ENCODE measurements at places on chromosomes 16 and 17.

DNA sequence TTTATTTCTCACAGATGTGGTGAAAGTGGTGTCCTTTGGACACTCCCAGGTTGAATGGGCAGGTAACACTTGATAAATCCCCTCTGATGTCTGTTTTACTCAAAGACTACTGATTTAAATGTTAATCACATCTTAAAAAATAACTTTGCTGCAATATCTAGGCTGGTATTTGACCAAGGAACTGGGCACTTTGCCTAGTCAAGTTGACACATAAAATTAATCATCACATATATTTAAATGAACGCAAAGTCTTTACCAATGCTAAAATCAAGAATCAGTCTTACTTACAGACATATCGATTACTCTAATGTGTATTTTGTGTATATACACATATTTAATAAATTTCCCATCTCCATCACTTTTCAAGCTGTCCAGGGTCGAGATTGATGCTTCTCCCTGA is 7.0 kb downstream of the MT2A start:
- DNase-seq, result no peak

- DNase-seq, result no peak
Observed at GRCh38 chr17:78728495-78728894, 53.6 kb downstream of the CYTH1 start.

- DNase-seq, result peak; percentile 52
Observed at GRCh38 chr17:7437950-7438614, 1.2 kb upstream of the FGF11 start.

- no peak for DNase-seq
Observed at GRCh38 chr17:31843070-31843745, 15.8 kb downstream of the COPRS start.

DNA sequence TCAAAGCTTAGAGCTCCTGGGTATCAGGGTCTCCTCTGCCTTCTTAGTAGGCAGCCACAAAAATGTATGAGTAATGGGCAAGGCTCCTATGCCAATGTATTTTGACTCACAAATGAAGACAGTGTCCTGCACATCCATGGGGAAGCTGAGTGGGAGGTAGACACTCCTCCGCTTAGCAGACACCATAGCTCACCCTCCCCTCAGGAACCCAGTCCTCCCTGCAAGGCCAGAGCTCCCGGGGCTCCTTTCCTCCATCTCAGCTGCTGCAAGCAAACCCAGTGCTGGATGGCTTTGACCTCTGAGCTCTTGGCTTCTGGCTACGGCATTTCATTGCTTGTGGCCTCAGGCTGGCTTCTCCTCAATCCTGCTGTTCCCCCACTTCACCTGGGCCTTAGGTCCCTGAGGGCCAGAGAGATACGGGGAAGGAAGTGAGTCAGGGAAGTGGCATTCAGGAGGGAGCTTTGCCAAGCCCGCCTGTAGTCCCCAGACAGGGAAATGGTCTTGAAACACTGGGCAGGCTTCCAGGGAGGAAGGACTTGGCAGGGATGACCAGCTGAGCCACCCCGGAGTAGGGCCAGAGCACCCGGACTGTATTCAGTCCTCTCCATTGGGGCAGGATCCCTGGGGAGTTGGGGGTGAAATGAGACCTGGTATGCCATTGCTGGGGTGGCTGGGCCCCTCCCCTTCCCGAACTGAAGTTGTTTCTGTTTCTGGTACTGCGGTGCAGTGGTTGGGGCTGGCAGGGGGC is 4.5 kb downstream of the ABCC3 start:
- DNase-seq, result no peak

GRCh38 chr17:63832455-63832854 is 5.0 kb upstream of the FTSJ3 start:
- DNase-seq, result no peak

- no peak for DNase-seq
Observed at GRCh38 chr16:79018650-79019429, 581.7 kb downstream of the MAF start.

- DNase-seq, result peak; percentile 10
Observed at GRCh38 chr17:74484066-74484465, 17.6 kb downstream of the CD300A start.

- DNase-seq, result no peak
Observed at GRCh38 chr16:17037499-17037898, 433.3 kb downstream of the XYLT1 start.

DNA sequence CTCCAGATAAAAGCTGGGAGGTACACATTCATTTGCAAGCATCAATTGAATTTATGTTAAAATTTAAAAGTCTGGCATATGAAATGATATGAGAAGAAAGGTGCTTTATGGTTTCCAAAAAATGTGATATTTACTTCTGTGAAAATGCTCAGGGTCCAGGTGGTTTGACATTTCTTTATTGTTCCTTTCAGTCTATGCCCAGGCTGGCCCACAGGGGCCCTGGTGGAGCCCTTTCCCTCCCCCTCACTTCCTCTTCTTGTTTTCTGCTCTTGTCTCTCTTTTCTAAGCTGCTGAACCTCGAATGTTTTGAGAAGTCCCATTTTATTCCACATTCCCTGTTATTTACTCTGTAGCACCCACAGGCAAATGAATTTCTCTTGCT is 127.8 kb downstream of the HS3ST3B1 start:
- no peak for DNase-seq

DNA sequence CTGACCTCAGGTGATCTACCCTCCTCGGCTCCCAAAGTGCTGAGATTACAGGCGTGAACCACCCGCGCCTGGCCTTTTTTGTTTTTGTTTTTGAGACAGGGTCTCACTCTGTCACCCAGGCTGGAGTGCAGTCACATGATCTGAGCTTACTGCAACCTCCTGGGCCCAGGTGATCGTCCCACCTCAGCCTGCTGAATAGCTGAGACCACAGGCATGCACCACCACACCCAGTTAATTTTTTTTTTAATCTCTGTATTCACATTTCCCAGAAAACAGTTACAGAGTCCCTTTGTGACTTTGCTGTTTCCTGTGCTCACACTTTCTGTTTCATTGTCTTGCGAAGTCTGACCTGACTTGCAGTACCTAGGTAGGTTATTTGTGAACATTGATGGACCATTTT is 2.7 kb downstream of the CLUAP1 start:
- DNase-seq, result no peak

DNA sequence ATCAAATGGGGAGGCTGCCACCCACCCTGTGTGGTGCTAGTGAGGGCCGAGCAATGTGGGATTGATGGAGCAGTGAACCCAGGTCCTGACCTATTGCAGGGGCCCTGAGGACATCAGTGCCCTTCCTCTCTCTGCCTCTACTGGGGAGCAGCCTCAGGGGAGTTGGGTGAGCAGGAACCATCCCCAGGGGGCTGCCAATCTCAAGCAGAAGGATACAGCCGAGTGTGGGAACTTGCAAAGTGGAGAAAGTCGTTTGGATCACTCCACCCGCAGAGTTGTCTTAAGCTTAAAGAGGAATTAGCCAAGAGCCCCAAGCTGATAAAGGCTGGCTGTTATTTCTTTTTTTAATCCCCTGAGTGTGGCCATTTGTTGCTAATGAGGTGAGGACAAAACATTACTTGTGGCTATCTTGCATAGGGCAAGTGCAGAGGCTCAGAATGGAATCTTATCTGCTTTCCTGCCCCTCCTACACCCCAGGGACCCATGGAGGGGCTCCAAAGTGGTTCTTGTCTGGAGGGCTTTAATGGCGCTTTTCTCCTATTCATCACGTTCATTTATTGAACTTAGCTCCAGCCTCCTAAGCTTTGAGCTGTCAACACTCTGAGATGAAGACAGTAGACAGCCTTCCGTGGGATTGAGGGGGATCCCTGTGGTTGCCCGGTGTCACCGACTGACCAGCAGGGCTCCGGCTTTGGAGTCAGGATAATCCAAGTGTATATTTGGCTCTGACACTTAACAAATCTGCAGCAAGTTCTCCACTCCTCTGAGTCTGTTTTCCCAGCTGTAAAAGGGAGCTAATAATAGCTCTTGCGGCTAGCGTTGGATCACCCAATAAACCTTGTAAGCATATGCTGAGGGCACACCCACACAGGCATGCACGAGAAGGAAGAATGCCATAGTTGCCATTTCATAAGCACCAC is 45.1 kb downstream of the MYH11 start:
- DNase-seq, result no peak

- DNase-seq, result no peak
Observed at GRCh38 chr16:74226338-74226954, 70.2 kb upstream of the PSMD7 start.

DNA sequence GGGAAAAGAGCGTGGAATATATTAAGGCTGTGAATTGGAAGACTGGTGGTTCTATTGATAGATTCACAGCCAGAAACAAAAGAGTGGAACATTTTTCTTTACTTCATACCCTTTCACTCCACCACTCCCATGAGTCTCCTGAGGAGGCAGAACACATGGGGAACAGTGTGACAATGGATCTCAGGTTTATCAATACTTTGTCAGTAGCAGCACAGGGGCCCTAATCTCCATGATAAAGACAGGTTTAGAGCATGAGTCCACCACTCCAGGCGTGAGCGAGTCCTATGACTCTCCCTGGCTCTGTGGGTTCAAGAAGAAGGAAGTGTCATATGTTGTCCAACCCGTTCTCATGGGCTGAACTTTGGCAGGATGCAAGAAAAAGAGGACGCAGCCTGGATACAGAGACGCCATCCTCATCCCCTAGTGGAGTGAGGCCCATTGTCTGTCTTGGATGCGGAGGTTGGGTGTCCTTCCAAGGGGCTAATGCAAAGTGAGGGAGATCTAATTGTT is 361.2 kb downstream of the TMEM114 start:
- DNase-seq, result no peak

GRCh38 chr16:66842765-66843164 is 1.4 kb upstream of the CA7 start:
- DNase-seq, result no peak

- DNase-seq, result no peak
Observed at GRCh38 chr17:40463122-40463550, 19.9 kb downstream of the IGFBP4 start.

GRCh38 chr17:27613433-27613832 is 17.6 kb upstream of the LGALS9 start:
- no peak for DNase-seq
